Lower leg skin (tissue), 4 donors: ENCODE measurements at places on chromosomes 2 and 18. TPM values are rescaled to one million over a fixed set of nuclear protein-coding genes. Genes with fewer than 3 reads are reported as not detected.

TXNDC2 gene
- not detected for total RNA-seq

ALK gene
- total RNA-seq, result not detected

EPAS1 gene
- 249 TPM for total RNA-seq

EHBP1 gene
- total RNA-seq, result 67.8 TPM

TBC1D8 gene
- total RNA-seq, result 102 TPM

NCOA1 gene
- 50.1 TPM for total RNA-seq

GPAT2 gene
- total RNA-seq, result 3.6 TPM

EFEMP1 gene
- 86.2 TPM for total RNA-seq

ERFE gene
- total RNA-seq, result not detected

PIEZO2 gene
- total RNA-seq, result 1.8 TPM

SLC16A14 gene
- total RNA-seq, result 7.2 TPM

TUBA3E gene
- not detected for total RNA-seq

ST6GAL2 gene
- total RNA-seq, result 1.3 TPM

LRRTM4 gene
- 0.51 TPM for total RNA-seq

FOXD4L1 gene
- total RNA-seq, result not detected

AGXT gene
- total RNA-seq, result not detected

OSR1 gene
- 14.8 TPM for total RNA-seq

IL1RL1 gene
- total RNA-seq, result 5.8 TPM

IGFBP2 gene
- total RNA-seq, result 16.0 TPM

ATP6V1B1 gene
- total RNA-seq, result 7.3 TPM
